ENCODE measurements at places on chromosomes 3 and 15.

GRCh38 chr3:58321791-58322190 is 10.9 kb upstream of the PXK start:
- ATAC-seq: no peak

- ATAC-seq: no peak
Observed at GRCh38 chr3:173473237-173473636, 75.7 kb downstream of the NLGN1 start.

DNA sequence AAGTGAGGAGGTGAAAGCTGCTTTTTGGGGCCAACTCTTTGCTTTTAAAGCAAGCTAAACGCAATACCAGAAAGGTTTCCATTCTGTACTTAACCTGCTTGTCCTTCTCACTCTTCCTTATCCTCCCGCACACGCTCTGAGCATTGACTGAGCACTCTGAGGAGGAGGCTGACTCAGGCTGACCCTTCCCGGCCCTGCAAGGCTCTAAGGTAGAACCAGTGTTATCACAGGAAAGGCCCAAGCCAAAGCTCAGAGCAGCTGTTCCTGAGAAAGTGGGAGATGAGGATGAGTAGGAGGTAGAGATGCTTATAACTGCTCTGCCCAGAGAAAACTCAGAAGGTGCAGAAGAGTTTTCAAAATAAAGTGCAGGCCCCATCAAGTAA is 2.3 kb downstream of the B3GNT5 start:
- ATAC-seq: peak; percentile 17

GRCh38 chr15:56813995-56814394 is 80.7 kb upstream of the ZNF280D start:
- no peak for ATAC-seq

GRCh38 chr3:192890347-192891335 is 27.0 kb downstream of the MB21D2 start:
- no peak for ATAC-seq

DNA sequence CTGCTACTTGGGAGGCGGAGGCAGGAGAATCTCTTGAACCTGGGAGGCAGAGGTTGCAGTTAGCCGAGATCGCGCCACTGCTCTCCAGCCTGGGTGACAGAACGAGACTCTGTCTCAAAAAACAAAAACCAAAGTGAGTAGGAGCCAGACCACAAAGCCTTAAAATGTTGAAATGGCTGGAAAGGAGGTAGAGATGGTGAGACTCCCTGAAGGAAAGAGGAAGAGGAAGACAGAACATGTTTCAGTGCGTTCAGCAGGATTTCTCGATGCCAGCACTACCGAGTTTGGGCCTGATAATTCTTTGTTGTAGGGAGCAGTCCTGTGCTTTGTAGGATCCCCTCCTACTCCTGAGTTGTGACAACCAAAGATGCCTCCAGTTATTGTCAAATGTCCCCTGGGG is 189.9 kb downstream of the AKAP13 start:
- ATAC-seq: no peak

- ATAC-seq: peak; percentile 53
Observed at GRCh38 chr3:52399593-52399992, 45.3 kb downstream of the SEMA3G start.

GRCh38 chr15:59221511-59222505 is 15.2 kb downstream of the LDHAL6B start:
- ATAC-seq: no peak

DNA sequence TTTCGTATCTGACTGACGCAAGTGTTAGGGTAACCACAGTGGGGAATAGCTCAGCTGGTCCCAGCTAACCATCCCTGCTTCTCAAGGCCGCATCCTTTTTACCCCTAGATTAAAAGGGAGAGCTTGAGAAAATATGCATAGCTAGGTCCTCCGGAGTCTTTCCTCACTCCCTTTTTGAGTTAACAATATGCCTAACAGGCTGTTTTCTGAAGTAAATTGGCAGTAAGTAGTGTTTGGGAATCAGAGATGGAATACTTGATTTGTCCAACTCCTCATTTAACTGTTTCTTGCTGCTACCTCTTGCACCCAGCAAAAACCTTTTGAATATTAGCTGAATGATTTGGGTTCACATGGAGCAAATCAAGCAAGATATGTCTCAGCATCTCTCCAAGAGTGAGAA is 326.1 kb downstream of the LPP start:
- ATAC-seq: no peak

DNA sequence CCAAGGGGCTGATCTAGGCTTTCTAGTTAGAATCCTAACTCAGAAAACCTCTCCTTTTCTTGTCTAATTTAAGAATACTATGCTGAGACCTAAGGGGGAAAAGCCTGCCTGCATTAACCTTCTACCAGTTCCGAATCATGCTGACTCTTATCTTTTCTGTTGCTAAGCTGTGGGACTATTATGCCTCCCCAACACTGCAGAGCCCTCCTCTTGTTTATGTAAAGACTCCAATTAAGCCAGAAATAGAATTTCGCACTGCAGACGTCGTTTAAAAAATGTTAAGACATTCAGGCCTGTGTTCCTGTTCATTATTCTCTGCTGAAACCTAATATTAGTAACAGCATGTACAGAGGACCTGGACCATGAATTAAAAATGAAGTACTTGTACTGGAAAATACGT is 310.6 kb upstream of the ATP11B start:
- ATAC-seq: no peak

DNA sequence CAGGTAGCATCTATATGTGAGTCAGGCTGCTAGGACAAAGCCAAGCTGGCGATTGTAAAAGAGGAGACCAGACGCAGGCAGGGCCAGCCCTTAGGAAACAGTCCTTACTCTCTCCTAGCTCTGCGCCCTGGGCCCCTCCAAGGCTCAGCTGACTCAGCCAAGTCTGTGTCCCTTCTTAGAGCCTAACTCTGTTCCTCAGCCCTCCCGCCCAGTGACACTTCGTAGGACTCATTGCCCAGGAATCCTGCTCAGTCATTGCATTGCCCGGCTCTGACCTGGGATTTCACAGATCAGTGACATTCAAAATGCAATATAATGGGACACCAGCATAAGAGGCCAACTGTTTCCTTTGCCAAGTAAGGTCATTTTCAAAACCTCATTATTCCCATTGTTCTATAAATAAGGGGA is 244.2 kb downstream of the TLE3 start:
- ATAC-seq: peak; percentile 88

DNA sequence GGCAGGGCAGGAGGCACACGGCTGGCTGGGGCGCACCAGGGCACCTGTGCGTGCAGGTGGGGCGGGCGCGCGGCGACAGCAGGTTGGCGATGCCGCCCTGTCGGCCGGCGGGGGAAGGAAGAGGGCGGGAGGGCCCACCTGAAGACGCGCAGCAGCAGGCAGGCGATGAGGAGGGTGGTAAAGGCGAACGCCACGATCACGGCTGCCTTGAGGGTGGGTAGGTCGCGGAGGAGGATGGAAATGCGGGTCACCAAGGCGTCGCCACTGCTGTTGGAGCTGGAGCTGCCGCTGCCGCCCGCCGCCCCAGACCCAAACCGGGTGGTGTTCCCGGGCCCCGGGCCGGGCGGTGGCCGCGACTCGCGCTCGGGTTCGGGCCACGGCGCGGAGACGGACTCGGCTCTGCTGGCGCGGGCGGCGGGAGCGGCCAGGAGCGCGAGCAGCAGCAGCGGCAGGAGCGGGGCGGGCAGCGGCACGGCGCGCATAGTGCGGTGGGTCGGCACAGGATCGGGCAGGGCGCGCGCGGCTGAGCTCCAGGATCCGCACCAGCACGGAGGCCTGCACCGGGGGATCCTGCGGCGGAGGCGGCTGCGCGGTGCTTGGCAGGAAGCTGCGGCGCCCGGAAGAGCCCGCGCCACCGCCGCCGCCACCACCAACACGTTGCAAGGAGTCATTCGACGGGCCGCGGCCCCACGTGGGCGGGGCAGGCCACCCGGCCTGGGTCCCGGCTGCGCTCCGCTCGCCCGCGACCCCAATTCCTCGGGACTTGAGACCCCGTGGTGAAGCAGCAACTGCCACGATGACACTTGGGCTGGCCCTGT is at the start of gene FAM174B:
TSS of gene FAM174B (minus strand) at position 598 of the 818 bp plus-strand sequence.
- ATAC-seq: peak; percentile 53

- ATAC-seq: no peak
Observed at GRCh38 chr3:50372349-50372748, 13.0 kb upstream of the TMEM115 start.

Measured in esophagus mucosa (tissue), 1 donor.